ENCODE measurements at places on chromosomes 16 and 17. TPM values are rescaled to one million over a fixed set of nuclear protein-coding genes. Genes with fewer than 3 reads are reported as not detected.

RTN4RL1 gene
- total RNA-seq = 0.33 TPM

KRT27 gene
- not detected for total RNA-seq

KCNJ12 gene
- not detected for total RNA-seq

NOXO1 gene
- total RNA-seq = not detected

KRT24 gene
- total RNA-seq = not detected

TPSG1 gene
- total RNA-seq = not detected

MYL4 gene
- total RNA-seq = not detected

KSR1 gene
- 44.4 TPM for total RNA-seq

AIPL1 gene
- total RNA-seq = not detected

CCL22 gene
- 0.10 TPM for total RNA-seq

GP2 gene
- not detected for total RNA-seq

NEUROD2 gene
- not detected for total RNA-seq

GFAP gene
- total RNA-seq = not detected

DPEP3 gene
- 0.20 TPM for total RNA-seq

EME1 gene
- total RNA-seq = 26.1 TPM

NPIPB13 gene
- 5.1 TPM for total RNA-seq

KRT12 gene
- total RNA-seq = not detected

TSR1 gene
- 23.5 TPM for total RNA-seq

CLDN7 gene
- 0.15 TPM for total RNA-seq

CCDC78 gene
- total RNA-seq = 1.9 TPM

TMED6 gene
- 1.8 TPM for total RNA-seq

IGFALS gene
- total RNA-seq = not detected

ARL5C gene
- total RNA-seq = not detected

MT4 gene
- total RNA-seq = not detected

SMIM22 gene
- total RNA-seq = not detected

COIL gene
- 16.2 TPM for total RNA-seq

Data from activated CD4-positive, alpha-beta memory T cell treated with anti-CD3 and anti-CD28 coated beads, Interleukin-2, amount 10 ng/mL, durations not matched to agents 7 days and 5 days (primary cell).